ENCODE measurements at places on chromosomes 4 and X.
A peak's percentile ranks its signal among the peaks of the same experiment; 100 is the strongest.

- no peak for DNase-seq
- H3K27me3 ChIP-seq = no peaks in the 10 kb centered on the region
- no peak overlapping the region for H3K27ac ChIP-seq
- no peaks in the 10 kb centered on the region for H3K36me3 ChIP-seq
- H3K4me3 ChIP-seq = no peak overlapping the region
- H3K4me1 ChIP-seq = no peaks in the 10 kb centered on the region
Measured at GRCh38 chr4:187183826-187184225, 460.2 kb upstream of the FAT1 start.

DNA sequence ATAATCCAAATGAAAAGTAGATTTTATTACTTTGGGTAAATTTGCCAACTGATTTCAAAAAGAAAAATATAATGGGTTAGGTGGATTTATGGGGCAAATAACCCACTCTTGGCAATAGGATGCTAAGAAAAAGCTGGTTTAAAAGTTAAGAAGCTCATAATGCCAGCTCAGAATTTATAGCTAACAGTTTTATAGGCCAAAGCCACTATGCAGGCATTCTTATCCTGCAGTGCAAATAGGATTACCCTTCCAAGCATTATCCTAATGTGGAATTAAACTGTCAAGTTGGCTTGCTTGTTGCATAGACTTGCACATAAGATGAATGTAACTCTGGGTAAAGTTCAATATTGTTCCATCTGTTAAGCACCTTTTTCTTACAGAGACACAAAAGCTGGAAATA, 703.0 kb downstream of the PCDH18 start:
- no peaks in the 10 kb centered on the region for H3K36me3 ChIP-seq
- H3K4me3 ChIP-seq = no peak overlapping the region
- no peak for DNase-seq
- H3K4me1 ChIP-seq = peaks cover 17% of the 10 kb centered on the region
- H3K27ac ChIP-seq = no peak overlapping the region

DNA sequence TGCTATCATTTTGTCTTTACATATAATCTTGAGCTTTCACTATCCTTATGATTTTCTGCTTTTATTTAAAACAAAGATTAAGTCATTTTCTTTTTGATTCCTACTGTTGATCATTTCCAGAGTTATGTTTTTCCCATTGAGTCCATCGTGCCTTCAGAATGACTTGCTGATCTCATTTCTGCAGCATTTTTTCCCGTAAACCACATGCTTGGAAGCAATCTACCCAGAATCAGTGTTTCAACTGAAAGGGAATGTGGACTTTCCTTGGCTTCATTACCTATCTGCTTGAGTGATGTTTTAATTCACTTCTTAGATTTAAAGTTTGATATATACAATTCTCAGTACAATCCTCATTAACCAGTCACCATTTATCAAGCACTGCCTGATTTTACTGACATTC, 192.4 kb upstream of the FSTL5 start:
- no peaks in the 10 kb centered on the region for H3K27me3 ChIP-seq
- no peak overlapping the region for H3K4me3 ChIP-seq
- H3K36me3 ChIP-seq = no peaks in the 10 kb centered on the region
- no peak overlapping the region for H3K27ac ChIP-seq
- H3K4me1 ChIP-seq = no peaks in the 10 kb centered on the region

GRCh38 chr4:113187358-113187757, 137.9 kb downstream of the ANK2 start:
- no peaks in the 10 kb centered on the region for H3K4me1 ChIP-seq
- H3K4me3 ChIP-seq = no peak overlapping the region
- DNase-seq = no peak
- no peaks in the 10 kb centered on the region for H3K36me3 ChIP-seq
- no peak overlapping the region for H3K27ac ChIP-seq
- H3K27me3 ChIP-seq = no peaks in the 10 kb centered on the region

- H3K27me3 ChIP-seq = no peaks in the 10 kb centered on the region
- no peak overlapping the region for H3K27ac ChIP-seq
- no peaks in the 10 kb centered on the region for H3K36me3 ChIP-seq
- DNase-seq = no peak
Measured at GRCh38 chrX:131279617-131280016, 9.5 kb downstream of the IGSF1 start.

DNA sequence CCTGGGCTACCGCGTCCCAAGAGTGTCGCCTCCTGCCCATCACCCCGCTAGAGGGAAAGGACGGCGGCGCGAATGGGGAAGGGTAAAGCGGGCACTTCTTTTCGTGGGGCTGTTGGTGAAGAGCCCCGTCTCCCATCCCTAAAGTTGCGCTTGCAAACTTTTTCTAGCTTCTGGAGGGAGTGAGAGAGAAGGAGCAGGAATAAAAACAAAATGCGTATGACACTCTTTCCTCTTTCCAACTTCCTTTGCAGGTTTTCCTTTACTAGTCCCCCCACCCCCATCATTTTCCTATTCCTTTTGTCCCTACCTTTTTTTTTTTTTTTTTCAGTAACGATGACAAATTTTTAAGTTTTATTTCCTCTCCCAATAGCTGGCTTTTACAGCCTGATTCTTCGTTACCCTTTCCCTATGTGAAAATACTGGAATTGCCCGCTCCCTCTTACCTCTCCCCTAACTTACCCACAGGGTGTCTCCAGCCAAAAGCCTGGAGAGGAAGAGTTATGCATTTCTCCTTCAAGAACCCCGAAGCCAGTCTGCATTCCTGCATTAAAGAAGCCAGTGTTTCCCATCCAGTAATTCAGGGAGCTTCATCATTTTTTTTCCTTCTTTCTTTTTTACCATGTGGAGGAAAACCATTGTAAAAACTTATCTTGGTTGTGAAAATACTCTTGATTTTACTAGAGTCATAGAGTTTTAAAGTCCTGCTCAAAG, 613 bp upstream of the ARSJ start:
- DNase-seq = no peak
- peak overlapping the region; percentile 59 for H3K4me3 ChIP-seq
- peak overlapping the region; percentile 91 for H3K27ac ChIP-seq
- no peaks in the 10 kb centered on the region for H3K4me1 ChIP-seq

GRCh38 chrX:34943235-34943634, 639 bp downstream of the FAM47B start:
- no peaks in the 10 kb centered on the region for H3K4me1 ChIP-seq
- H3K36me3 ChIP-seq = no peaks in the 10 kb centered on the region
- no peak overlapping the region for H3K4me3 ChIP-seq
- H3K27ac ChIP-seq = no peak overlapping the region
- no peak for DNase-seq
- no peaks in the 10 kb centered on the region for H3K27me3 ChIP-seq

DNA sequence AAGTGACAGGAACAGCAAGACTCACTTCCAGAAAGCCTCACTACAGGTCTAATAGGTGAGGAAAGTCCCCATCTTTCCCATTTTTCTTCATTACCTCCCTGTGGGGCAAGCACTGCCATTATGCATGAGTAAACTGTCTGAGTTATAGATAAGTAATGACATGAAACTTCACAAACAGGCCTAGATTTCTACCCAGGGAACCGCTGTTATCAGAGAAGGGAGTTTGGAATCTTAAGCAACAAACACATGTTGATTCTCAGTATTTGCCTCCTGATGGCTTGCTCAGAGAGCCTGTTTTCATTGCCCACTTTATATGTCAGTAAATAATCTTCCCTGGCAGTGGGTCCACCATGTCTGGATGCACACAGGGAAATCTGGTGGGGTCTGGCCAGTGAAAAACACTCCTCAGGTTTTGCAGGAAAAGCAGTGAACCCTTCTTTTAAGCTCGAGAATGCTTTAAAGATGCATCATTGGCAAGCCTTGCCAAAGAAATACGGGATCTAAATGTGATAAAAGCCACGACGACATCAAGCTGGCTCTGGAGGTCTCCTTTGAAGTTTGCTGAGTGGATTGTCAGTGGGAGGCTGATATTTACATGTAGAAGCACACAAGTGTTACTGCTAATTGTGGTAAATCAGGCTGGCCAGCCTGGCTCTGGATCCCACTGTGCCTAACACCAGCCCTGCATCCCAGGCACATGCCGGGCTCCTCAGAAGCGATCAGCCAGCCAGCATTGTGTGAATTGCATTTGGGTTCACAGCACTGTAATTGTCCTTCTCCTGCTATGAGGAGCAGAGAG, 25.2 kb downstream of the PDGFRA start:
- H3K27me3 ChIP-seq = no peaks in the 10 kb centered on the region
- no peaks in the 10 kb centered on the region for H3K36me3 ChIP-seq
- no peaks in the 10 kb centered on the region for H3K4me1 ChIP-seq
- no peak overlapping the region for H3K27ac ChIP-seq

DNA sequence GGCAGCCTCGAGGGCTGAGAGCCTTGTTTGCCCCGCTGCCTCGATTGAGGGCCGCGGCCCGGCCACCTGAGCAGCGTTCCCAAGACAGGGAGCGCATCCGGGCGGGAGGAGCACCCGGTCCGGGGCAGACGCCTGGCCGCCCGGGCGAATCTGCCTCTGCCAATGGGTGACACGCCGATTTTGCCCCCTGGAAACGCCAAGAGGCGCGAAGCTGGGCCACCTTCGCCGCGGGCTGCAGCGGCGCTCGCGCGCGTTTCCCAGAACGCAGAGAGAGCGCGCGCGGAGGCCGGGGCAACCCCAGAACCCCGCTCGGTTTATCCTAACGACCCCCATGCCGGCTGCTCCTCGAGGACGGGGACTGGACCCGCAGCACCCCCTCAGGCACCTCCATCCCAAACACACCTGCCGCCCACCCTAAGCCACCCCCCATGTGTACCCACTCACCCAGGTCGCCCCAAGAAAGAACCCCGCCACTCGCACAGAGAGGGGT, 575 bp downstream of the MAP7D2 start:
- H3K27ac ChIP-seq = no peak overlapping the region
- DNase-seq = no peak
- H3K27me3 ChIP-seq = peaks cover 21% of the 10 kb centered on the region
- H3K4me1 ChIP-seq = peaks cover 10% of the 10 kb centered on the region
- no peaks in the 10 kb centered on the region for H3K36me3 ChIP-seq

- no peaks in the 10 kb centered on the region for H3K4me1 ChIP-seq
- H3K27ac ChIP-seq = no peak overlapping the region
- no peaks in the 10 kb centered on the region for H3K36me3 ChIP-seq
- no peak overlapping the region for H3K4me3 ChIP-seq
- DNase-seq = no peak
Measured at GRCh38 chr4:79163981-79164490, 161.8 kb downstream of the NAA11 start.

DNA sequence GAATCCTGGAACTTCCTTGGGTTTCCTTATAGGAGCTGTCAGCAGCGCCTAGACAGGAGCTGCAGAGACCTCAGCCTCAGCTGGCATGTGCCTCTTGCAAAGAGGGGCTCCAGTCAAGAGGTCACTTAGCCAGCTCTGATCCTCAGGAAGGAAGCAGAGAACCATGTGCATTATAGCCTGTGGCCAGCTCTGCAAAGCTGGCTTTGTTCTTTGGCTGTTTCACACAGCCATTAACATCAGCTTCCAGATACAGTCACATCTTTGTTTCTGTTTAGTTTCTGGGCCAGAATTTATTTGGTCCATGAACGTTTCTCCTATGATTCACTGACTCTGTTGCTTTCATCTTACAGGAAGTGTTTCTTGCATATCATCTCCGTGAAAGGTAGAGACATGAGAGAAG, 92.4 kb downstream of the CC2D2A start:
- no peak for DNase-seq
- no peak overlapping the region for H3K4me3 ChIP-seq
- peak overlapping the region; percentile 40 for H3K27ac ChIP-seq
- H3K36me3 ChIP-seq = peaks cover 24% of the 10 kb centered on the region

- H3K27ac ChIP-seq = peak within 1 kb of the TSS; percentile 97
- peak; percentile 94 for DNase-seq
- H3K4me1 ChIP-seq = peaks cover 63% of the 10 kb centered on the region
- H3K27me3 ChIP-seq = no peaks in the 10 kb centered on the region
- H3K36me3 ChIP-seq = no peaks in the 10 kb centered on the region
Measured at GRCh38 chr4:88007304-88008121, at the start of gene PKD2. Gene PKD2, plus strand, starts transcription at chr4:88007635. Its CDS starts 99 bp downstream, at chr4:88007734.

DNA sequence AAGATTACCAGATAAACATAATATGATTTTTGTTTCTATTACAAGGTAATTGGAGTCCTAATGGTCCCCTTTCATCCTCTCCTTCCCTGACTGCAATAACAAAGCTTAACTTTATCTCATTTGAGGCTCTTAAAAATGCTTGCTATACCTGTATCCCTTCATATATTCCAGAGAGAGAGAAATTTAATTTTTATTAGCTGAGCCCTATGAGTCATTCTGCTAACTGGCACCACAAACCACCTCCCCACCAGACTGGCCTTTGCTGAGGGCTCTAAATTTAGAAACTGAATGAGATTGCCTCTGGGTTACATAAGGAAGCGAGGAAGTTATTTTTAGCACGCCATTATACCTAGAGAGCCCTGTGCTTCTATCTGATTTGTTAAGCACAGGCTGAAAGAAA, 27.4 kb downstream of the CBLL2 start:
- no peaks in the 10 kb centered on the region for H3K36me3 ChIP-seq
- no peaks in the 10 kb centered on the region for H3K27me3 ChIP-seq
- H3K4me3 ChIP-seq = no peak overlapping the region

DNA sequence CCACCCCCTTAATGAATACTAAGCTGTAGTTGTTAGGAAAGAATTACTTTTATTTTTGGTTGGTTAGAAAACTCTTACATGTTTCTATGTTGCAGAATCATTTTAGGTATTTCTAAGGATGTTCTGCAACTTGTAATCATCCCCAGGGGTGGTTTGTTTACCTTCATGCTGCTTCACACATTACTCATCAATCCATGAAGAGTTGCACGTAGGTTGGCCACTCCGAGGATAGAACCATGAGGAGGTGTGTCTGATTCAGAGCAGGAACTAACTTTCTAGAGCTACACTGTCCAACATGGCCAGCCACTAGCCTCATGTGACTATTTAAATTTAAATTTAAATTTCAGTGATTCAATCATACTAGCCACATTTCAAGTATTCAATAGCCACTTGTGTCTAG, 127.2 kb upstream of the FRMPD4 start:
- no peak for DNase-seq
- H3K27me3 ChIP-seq = no peaks in the 10 kb centered on the region
- no peaks in the 10 kb centered on the region for H3K4me1 ChIP-seq
- H3K27ac ChIP-seq = no peak overlapping the region
- no peak overlapping the region for H3K4me3 ChIP-seq
- H3K36me3 ChIP-seq = no peaks in the 10 kb centered on the region

DNA sequence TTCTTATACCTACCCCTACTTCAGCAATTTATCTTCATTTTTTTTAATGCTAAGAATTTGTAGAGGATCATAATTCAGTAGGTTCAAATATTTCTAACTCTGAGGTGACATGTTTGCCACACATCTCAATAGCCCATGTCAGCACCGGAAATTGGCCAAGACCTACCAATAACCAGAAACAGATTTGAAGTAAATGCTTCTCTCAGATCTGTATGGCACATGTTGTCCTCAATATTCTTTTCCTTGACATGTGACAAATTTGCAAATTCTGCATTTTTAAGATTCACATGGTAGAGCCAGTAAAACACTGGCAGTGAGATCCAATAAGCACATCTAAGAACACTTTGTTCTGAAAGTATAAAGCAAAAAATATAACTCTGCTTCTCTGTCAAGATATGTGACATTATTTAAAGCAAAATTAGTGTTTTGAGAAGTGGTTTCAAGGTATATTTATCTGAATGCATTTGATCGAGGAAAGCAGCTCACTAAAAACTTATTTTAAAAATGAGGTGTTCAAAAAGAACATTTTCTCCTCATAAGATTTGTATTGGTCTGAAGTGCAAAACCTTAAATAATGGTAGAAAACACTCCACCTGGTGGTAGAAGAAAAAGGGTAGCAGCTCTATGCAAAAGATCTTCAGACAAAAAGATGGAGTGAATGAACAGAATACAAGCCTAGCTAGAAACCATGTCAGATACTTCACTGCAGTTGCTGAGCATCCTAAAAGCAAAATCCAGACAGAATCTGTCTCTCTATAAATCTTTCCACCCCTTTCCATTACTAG, 513.8 kb upstream of the FAM241A start:
- H3K4me3 ChIP-seq = no peak overlapping the region
- H3K36me3 ChIP-seq = no peaks in the 10 kb centered on the region

Data from sigmoid colon (tissue), 7 donors.